ENCODE measurements at places on chromosomes 16 and 17. TPM values are rescaled to one million over a fixed set of nuclear protein-coding genes. Genes with fewer than 3 reads are reported as not detected.

TMEM132E gene
- 0.11 TPM for total RNA-seq

HCFC1R1 gene
- total RNA-seq, result 80.5 TPM

DGKE gene
- total RNA-seq, result 5.6 TPM

DNA sequence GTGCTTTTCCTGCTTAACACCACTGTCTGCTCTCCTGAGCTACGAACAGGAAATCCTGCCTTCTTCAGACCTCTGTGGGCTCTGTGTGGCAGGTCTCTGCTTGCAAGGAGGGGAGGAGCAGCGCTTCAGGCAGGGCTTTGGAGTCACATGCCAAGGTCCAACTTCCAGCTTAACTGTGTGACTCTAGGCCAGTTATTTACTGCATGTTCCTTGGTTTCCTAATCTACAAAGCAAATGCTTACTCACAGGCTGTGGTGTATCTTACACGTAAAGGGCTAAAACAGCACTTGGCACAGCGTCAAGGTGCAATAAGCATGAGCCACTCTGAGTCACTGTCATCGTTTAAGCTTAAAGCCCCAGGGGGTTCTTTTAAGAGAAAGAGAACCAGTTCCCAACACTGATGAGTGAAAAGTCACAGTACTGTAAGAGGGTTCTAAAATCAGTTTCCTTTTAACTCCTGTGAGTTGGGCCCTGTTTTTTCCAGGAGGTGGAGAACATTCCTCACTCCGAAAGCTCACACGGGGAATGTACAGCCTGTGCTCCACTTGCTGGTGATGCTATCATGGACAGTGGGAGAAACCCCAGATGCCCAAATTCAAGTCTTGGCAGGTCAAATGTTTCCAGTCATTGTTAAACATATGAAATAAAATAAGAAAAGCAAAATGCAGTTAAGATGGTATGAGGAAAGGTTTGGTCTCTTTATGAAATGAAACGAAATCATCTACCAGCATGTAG, 54.1 kb upstream of the BCAR1 start:
- peak; percentile 77 for DNase-seq

GRCh38 chr16:72921620-72922019, 126.3 kb downstream of the ZFHX3 start:
- DNase-seq, result peak; percentile 45

- no peak for DNase-seq
Observed at GRCh38 chr16:13507530-13507929, 412.4 kb upstream of the ERCC4 start.

- DNase-seq, result peak; percentile 16
Observed at GRCh38 chr17:4583206-4583605, 1.1 kb upstream of the SMTNL2 start.

- DNase-seq, result no peak
Observed at GRCh38 chr17:47605011-47605410, 44.7 kb upstream of the KPNB1 start.

DNA sequence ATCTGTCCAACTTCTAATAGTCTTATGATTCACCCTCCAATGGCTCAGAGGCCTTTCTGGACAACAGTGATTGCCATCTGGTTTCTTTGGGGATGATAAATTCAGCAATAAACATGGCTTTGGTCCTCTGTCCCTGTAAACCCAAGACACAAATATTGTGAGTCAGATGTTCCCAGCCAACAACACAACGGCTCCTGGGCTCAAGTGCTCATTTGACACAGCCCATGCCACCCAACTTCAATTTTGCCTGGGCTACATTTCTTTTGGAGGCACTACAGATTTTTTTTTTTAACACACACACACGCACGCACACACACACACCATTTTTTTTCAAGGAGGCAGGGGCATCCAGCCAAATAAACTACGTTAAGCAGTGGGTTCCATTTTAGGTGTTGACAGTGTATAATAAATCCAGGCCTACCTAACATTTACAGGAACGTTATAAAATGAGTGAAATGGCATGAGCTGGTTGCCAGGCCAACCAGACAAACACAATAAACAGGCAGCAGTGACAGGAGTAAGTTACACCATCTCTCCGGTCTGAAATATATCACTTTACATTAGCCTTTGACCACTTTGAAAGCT, 939.9 kb upstream of the SOX9 start:
- DNase-seq, result no peak

DNA sequence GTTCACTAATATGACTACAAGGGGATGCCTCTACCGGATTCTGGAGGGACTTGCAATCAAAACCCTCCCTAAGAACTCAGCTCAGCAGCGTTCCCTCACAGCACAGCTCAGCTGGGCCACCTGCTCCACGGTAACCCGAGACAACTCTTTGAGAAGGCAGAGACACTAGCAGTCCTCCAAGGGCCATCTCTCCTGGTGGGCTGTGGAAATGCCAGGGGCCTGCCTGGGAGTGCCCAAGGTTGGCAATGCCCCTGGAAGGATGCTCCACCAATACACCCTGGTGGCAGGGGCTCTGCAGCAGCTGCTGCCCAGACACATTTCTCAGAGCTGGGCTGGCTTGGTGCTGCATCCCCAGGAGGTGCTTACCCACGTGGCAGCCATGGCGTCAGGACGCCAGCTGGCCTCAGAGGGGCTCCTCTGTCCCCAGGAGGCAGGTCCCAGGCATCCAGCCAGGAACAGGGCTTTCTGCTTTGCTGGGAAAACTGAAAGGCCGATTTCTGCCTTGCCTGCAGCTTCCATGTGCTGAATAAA, 16.5 kb downstream of the CDIP1 start:
- DNase-seq, result peak; percentile 76
